ENCODE measurements at places on chromosomes 1 and 21.

DNA sequence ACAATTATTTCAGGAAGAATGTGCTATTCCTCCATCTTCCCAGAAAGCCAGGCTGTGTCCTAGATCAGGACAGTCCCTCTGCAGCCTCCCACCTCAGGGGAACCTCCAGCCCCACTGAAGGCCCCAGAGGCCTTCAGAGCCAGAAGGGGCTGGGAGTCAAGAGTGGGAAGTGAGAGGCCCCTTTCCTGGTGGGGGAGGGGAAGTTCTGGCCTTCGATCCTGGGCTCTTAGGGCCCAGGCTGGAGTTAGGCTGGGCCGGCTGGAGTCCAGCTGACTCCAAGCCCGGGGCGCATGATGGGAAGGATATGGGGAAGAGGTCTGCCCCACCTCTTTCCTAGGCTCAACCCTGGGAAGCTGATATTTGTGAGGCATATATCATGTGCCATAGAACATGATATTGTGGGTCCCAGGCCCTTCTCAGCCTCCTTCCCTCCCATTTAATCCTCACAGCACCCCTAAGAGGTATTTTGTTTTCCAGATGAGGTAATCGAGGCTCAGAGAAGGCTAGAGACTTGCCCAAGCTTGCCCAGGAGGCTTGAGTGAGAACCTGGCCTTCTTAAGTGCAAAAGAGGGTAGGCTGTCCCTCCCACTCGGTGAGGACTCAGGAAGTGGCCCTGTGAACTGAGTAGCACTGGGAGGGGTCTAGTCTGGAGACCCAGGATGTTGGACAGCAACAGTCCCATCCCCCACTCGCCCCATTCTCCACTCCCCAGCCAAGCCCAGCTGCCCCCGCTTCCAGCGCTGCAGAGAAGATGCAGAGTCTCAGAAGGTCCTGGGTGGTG, 18.6 kb upstream of the HSPG2 start:
- DNase-seq, result no peak

- no peak for DNase-seq
Observed at GRCh38 chr1:4001461-4001860, 101.4 kb upstream of the C1orf174 start.

DNA sequence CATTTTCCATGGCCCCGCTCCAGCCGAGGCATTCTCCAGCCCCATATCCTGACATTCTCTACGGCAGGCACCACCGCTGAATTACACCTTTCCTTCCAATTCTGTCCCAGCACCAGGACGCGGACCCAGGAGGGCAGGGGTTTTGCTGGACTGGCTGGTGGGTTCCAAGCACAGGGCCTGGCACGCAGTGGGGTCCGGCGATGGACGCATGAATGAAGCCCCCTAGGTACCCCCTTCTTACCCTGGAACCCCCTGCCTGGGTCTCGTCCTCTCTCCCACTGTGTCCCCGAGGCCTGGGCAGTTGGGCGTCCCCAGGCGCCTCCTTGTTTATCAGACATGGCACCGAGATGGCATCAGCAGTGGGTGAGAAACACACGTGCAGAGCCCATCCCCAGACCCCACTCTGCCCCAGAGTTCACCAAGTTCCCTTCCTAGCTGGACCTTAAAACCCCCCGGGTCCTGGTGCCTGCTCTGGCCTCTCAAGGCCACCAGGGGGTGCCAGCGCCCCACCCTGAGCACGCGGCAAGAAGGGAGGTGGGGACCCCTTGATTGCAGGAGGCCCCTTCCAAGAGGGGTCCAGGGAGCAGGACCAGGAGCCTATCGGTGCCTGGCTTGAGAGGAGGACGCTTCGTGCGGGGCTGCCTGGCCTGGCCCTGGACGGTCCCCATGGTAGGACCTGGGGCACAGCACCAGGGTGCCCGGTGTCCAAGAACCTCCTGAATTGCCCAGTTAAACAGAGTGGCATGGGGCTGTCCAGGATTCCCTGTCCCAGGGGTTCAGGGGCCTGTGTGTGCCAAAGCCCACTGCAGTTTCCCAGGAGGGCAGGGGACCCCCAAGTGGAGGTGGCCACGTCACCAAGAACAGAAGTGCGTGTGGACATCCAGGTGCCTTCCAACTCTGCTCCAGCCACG, 46.1 kb downstream of the MEGF6 start:
- DNase-seq, result peak; percentile 36

DNA sequence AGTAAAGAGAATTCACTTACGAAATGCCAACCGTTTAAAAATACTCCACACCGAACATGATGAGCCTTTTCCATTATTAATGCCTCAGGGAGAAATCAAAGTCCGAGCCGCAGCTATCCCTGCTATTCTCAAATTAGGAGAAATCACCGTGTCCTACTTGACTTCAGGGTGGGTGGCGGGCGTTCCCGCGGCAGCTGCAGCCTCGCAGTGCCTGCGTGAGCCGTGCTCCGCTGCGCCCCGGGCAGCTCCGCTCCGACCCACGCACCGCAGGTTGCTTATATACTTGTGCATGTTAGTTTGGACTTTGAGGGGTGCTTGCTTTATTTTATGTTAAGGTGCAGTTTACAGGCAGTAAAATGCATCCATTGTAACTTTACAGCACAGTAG, 35.6 kb upstream of the PCBP3 start:
- no peak for DNase-seq

- no peak for DNase-seq
Observed at GRCh38 chr1:228168563-228169270, 3.1 kb downstream of the IBA57 start.

DNA sequence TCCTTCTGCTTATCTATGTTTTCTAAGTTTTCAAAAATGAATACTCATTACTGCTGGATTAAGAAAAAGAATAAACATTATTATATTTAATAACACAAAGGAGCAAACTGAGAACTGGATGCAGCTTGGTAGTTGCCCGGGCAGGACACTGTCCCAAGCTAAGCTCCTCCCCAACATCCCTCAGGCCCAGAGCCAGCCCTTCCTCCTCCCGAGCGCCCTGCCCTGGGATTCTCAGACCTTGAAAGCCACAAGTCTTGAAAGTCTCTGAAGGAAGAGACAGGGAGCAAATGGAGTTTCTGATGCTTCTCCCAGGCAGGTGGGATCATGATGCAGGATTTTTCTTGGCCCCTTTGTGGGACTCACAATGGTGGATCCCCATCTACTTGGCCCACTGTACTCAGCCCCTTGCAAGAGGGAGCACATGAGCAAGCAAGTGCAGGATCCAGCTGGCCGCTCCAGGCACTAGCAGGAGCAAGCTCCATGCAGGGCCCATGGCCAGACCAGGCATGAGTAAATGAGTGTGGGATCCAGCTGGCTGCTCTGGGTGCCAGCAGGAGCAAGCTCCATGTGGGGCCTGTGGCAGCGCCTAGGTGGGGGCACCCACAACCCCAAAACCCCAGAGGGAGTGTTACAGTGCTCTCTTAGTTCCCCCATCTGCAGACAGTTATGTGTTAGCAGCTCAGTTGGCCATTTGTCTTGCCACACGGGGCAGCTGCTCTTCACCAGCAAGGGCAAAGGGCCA, 32.1 kb upstream of the RAB4A start:
- DNase-seq, result no peak

DNA sequence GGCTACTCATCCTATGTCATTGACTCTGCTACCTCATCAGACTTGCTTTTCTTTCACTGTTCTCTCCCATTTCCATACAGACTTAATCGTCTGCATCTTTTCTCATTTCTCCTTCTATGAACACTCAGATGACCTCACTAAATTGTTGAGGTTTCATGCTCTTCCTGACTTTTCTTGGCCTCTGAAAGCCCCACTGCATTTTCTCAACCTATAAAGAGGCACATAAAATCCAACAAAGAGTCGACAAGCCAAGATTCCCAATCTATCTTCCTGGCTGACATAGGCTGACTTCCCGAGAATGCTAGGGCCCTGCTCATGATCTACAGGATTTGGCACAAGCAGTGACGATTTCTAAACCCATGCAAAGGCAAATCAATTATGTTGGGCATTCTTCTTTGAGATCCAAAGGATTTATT, 280.8 kb upstream of the DPYD start:
- DNase-seq, result no peak

DNA sequence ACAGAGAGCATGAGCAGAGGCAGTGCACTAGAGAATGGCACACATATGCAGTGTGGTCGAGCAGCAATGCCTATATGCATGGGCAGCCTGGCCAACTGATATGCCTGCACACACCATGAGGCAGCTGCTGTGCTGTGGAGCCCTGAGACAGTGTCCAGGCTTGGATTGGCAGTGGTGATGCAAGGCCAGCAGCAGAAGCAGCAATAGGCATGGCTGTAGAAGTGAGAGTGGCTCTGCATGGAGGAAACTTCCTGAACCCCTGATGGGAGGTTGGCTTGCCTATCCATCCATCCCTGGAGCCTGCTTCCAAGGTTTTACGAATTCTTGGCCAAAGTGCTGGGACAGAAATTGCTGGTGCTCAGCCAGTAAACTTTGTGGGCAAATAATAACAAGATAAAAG, 89.7 kb downstream of the DIRAS3 start:
- DNase-seq, result no peak

DNA sequence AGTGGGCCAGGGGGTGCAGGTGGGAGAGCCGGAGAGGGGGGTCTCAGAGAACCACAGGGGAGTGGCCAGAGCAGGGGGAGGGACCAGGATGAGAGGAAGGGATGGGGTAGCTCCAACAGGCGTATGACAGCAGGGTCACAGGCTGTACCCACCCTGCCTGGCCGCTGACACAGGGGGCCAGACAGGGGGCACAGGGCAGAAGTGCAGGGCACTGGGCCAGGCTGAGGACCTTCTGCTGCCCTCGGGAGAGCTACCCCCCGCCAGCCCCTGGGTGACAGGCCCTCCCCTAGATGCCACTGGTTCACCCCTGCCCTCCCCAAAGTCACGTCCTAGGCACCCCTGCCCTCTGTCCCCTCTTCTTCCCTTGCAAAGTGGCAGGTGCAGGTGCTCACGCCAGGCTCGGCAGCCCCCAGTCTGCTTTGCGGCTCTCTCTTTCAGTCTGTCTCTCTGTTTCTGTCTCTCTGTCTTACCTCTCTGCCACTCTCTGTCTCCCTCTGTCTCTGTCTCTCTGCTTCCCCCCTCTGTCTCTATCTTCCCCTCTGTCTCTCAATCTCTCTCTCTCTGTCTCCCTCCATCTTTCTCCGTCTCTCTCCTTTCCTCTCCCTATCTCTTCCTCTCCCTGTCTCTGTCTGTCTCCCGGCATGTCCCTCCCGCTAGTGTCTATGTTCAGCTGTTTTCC, 48.5 kb downstream of the WNT9A start:
- peak; percentile 3 for DNase-seq

DNA sequence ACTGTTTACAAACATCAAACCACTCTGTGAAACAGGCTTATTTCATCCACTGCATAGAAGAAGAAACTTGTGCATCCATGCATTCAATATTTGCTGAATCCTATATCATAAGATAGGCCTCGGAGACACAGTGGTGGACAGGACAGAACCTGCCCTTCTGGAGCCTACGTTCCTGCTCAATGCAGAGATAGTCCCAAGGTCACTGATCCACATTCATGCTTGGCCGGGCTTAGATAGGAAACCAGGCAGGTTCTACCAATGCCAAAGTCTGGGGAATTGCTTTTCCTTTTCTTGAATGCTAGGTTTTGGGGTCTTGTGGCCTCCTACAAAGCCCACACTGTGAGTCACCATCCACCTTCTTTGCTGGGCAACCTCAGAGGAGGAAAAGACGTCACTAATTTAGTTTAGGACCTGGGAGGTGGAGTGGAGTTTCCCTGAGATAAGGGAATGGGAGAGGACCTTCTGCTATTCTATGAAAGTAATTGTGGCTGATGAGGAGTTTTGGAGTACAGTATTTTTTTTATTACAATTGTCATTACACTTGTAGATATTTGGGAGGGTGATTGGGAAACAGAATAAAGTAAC, 99.7 kb upstream of the CD34 start:
- DNase-seq, result no peak

GRCh38 chr1:101392552-101392951, 155.7 kb downstream of the S1PR1 start:
- no peak for DNase-seq

DNA sequence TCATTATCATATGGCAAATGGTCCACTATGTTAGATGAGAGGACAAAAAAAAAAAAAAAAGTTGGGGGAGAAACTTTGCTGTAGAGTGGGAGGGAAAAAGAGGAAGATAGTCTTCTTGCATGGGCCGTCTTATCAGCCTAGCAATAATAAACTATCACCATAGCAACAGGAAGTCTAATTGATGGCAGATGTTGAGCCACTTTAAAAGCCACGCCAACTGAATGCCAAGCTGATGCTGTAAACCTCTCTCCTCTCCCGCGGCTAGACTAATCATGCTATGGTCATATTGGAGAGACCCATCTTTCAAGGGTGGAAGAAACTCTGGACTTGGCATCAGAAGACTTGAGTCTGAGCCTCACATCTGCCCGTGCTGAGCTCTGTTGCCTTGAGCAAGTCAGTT, 122.2 kb upstream of the HOOK1 start:
- peak; percentile 47 for DNase-seq

GRCh38 chr21:41580758-41581554, 73.0 kb upstream of the TMPRSS2 start:
- no peak for DNase-seq

GRCh38 chr1:207805841-207806421, 54.1 kb downstream of the CD46 start:
- peak; percentile 51 for DNase-seq

- no peak for DNase-seq
Observed at GRCh38 chr21:34754690-34755647, 86.2 kb downstream of the CLIC6 start.

- DNase-seq, result no peak
Observed at GRCh38 chr1:164433141-164433817, 125.7 kb upstream of the PBX1 start.

- DNase-seq, result no peak
Observed at GRCh38 chr1:200448034-200448762, 38.4 kb upstream of the ZNF281 start.
